Stimulated activated CD4-positive, alpha-beta T cell treated with anti-CD3 and anti-CD28 coated beads, Interleukin-1b, Interleukin-23, amount 100 ng/mL, for 48 hours (primary cell): ENCODE measurements at places on chromosomes 7 and 10.
A peak's percentile ranks its signal among the peaks of the same experiment; 100 is the strongest.

GRCh38 chr10:6396226-6396625, 183.8 kb downstream of the PRKCQ start:
- DNase-seq: no peak

DNA sequence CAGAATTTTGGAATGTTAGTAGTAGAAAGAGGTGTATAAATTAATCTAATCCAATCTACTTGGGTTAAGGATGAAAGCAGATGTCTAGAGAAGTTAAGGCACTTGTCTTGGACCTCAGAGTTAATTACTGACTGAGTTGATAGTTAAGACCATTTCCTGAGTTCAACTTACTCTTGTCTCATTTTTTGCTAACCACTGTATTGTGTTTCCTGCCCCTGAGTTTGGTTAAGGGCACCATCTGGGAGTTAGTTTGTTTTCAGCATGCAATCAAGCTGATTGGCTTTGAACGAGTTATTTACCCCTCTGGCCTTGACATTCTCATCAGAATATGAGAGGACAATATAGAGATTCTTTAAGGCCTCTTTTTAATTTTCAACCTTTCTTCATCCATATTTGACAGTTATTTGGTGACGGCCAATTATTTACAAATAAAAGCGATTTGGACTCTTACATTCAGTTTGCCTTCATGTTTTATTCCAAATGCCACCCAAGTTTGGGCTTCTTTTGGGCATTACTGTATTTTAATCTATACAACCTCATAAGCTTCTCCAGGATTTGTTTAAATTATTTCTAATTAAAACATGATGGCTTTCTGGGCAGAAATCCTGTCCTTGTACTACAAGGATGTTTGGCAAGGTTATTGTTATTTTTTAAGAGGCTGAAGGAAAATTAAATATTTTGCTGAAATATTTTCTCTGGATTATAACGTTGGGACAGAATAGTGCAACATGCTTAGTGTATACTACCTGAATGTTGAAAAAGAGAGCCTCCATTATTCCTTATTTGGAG, 225.0 kb downstream of the CACNB2 start:
- DNase-seq: no peak

GRCh38 chr10:29785701-29786100, 150.9 kb upstream of the SVIL start:
- no peak for DNase-seq

DNA sequence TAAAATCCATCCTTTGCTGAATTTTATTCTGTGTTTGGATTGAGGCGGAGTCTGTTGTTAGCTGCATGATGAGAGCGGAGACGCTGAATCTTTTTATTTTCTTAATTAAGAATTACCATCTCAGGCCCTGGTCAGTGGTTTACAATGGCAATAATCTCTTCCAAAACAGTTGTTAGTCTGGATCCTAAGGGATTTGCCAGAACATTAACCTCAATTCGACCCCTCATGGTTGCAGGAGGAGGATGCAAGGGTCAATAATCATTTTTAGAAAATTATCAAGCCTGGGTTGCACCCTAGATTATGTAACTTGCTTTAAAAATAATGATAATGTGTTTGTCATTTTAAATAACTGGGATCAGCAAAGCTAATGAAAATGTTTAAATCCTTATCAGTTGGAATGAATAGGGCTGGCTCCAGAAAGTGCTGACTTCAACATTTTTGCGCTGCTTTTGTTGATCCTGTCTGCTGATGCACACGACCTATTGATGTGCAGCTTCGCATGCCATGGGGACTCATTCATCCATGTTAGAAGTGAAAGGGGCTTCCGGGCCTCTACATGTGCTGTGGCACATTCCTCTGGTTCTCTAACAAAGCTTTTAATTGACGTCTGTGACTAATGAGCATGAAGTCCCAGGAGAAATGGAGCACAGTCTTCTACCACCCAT, 80.7 kb upstream of the KIAA1217 start:
- no peak for DNase-seq

DNA sequence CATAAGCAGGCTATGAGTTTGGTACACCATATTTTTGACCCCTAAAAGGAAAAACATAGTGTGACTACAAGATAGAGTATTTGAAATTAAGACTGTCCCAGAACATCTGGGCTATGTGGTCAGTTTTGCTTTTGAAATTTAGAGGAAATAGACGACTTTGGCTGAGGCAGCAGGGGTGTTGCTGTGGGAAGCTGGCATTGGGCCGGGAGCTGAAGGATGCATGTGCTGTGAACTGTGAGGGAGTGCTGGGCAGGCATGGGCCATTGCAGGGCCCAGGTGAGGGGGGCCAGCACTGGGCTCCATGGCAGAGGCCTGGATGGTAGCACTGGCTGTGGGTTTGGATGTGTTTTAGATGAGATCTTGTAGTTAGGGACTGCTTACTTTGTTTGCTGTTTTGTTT, 168.3 kb downstream of the BMPER start:
- DNase-seq: no peak

GRCh38 chr10:43229208-43230061, 37.4 kb downstream of the RASGEF1A start:
- DNase-seq: no peak

DNA sequence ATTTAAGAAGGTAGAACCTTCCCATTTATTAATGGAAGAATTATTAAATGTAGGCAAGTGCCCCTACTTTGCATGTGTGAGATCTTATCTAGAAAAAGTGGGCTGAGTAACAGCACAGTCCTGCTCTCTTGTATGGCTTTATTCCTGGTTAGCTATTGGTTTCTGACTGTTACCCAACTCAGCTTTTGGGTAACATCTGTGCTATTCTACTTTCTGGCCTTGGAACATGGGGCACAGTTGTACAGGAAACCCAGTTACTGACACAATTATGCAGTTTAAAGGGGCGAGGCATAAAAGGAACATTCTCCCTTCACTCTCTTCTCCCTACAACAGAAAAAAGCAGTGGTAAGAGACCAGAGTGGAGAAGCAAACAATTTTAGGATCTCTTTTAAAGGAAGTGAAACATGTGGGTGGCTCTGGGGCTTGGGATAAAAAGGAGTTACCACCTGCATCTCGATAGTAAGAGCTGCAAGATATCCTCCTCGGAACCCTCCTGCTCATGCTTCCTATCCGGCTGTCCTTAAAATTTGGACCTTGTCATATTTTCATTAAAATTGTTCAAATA, 16.0 kb downstream of the NUDT5 start:
- DNase-seq: no peak

DNA sequence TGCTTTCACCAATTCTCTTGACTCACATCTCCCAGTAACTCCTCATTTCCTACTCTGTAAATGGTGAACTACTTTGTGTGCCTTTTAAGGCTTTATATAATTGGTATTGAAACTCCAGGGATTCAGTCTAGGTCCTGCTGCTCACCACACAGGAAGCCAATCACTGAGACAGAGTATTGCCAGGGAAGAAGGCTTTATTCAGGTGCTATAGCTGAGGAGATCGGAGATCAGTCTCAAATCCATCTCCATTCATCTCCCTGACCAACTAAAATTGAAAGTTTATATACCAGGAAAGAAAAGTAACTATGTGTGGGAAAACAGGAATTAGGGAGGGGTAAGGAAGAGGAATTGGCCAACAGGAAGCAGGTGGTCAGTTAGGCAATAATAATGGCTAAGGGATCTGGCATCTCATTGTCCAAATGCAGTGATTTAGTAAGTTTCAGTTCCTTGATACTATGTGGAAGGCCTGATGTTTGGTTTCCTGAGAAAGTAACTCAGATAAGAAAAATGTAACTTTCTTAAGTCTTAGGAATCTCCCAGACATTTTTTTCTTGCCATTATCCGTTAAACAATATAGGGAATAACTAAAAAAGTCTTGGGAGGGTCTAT, 10.2 kb upstream of the SDHAF3 start:
- no peak for DNase-seq

DNA sequence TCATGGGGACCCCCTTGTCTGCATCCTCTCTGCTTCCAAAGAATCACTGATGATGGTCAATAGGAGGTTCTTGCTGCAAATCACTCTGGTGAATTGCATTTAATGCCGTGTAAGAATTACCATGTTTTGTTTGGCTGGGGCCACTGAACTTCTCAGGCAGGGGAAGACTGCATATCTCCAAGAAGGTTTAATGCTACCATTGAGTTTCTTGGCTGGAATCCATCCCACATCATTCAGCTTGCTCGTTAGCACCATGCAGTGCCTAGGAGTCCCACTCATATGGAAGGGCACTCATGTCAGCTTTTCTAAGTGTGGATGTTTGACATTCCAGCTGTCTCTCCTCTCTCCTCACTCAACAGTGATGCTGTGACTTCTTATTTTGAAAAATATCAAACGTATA, 50.2 kb upstream of the BAMBI start:
- no peak for DNase-seq

DNA sequence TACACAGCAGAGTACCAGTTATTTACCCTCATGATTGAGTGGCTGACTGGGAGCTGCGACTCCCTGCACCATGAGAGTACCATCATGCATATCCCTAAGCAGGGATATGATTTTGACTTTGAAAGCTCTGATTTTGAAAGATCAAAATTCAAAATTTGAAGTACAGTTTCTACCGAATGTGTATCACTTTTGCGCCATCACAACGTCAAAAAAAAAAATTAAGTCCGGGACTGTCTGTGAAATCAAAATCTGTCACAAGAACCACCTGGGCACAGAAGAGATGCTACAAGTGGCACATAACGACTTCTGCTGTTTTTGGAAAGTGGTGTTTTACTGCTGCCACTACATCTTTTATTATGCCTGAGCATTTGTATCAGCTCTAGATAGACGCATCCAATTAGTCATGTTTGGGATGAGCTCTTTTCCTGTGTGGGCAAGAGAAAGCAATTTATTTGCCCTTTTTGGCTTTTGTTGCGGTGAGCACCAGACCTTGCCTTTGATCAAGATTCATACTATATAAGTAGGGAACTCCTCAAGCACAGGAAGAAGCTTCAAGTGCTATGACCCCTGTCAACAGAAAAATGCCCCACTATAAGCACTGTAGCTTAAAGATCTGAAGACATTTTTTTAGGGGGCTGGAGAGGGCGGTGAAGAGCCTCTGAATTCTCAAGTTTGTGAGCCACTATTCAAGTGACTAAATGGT, 10.7 kb downstream of the MTPN start:
- DNase-seq: no peak

DNA sequence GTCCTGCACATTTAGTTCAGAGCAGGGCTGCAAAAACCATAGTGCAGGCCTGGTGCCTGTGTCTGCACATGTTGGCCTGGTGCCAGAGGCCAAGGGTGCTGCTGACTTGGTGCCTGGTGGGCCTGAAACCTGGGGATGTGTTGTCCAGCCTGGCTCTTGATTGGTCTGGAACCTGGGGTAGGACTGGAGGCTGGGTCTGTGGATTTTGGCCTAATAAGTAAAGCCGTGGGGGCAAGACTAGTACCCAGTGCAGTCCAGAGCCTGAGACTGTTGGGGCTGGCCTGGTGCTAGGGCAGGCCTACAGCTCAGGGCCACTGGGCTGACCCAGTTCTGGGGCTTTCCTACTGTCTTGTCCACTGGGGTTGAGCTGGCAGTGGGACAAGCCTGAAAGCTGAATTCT, 817.9 kb downstream of the DNAJB9 start:
- DNase-seq: no peak

- no peak for DNase-seq
Measured at GRCh38 chr7:49878089-49878488, 104.7 kb downstream of the VWC2 start.

GRCh38 chr10:98195120-98195519, 60.7 kb downstream of the R3HCC1L start:
- no peak for DNase-seq

DNA sequence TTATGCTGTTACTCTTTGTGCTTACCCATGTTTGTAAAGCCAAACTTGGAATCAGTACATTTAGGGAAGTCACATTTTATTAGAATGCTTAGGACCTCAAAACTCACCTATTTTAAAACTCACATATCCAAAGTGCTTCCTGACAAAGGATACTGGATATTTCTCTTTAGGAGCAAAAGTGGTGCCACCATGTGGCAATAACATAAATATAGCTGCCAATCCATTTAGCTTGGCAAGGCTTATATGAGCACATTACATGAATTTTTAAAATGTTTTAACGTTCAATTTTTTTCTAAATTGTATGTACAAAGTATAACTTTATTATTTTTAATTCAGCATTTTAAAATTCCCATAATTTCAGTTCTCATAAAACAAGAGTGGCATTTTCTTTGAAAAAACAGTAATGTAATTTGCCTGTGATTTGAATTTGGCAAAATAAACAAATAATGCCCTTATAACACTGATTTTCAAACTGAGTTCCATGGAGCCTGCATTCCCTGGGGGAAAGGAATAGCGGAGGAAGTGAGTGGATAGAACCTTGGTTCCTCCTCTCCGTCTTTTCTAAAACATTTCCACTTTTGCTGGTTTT, 75.4 kb downstream of the HDAC9 start:
- DNase-seq: no peak

DNA sequence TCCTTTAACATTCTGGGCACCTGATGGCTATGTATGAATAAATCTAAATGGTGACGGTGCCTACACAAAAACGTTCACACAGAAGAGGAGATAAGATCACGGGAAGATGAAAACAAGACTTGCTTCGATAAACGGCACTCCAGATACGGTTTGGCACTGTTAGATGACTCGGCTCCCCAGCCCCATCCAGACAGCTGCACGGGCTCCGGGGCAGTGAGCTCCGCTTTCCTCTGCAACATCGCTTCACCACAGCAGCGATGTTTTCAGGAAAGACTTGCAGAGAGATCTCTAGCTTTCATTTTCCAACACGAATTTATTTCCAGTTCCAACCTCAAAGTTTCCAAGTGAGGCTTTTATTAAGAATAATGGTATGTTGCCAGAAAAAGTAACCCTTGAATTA, 132.1 kb downstream of the KLF6 start:
- DNase-seq: peak; percentile 43

DNA sequence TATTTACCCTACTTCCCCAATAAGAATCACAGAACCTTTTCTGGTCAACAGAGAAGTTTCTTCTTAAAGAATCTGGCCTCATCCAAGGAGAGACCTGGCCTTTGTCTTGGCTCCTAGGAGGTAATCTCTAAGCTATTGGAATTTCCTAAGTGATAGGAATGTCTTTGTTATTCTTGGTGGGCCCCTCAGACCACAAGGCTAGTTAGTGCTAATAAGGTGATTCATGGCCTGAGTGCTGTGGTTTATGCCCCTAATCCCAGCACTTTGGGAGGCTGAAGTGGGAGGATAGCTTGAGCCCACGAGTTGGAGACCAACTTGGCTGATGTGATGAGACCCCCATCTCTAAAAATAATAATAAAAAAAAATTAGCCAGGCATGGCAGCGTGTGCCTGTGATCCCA, 60.0 kb upstream of the CYP2C18 start:
- DNase-seq: no peak

- no peak for DNase-seq
Measured at GRCh38 chr10:68496072-68496471, 24.3 kb upstream of the DNA2 start.

GRCh38 chr10:57993302-57993701, 274.4 kb downstream of the IPMK start:
- DNase-seq: no peak
